ENCODE measurements at places on chromosomes 5 and 9.

DNA sequence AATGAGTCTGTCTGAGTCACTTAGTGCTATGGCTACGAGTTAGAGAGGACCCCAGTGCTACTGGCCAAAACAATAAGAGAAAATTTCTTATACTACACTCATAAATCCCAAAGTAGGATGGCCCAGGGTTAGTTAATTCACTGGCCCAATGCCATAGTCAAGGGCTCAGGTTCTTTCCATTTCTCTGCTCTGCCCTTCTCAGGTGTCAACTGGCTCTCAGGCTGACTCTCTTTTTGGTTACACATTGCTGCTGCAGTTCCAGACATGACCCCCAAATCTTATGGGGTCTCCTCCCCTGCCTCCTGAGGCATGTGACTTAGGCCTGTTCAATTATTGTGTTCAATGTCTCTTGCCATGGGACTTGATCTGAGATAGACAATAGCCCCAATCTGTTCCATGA, 70.4 kb downstream of the ARHGEF37 start:
- no peak for DNase-seq

DNA sequence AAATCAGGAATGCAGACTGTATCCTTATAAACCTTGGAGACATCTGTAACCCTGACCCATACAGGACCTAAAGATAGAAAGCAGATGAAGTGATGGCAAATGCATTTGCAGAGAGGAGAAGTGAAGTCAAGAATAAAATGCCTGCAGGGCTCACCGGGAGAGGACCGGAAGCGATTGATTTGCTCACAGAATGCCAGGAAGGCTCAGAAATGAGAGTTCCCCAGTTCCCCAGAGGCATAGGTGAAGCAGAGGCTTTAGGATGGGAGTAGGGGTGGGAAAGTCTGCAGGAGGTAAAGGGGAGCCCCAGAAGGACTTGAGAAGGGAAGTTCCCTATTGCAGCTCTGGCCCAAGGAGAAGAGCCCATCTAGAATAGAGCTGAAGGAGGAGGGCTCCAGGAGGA, 63.9 kb upstream of the TNFAIP8 start:
- no peak for DNase-seq

DNA sequence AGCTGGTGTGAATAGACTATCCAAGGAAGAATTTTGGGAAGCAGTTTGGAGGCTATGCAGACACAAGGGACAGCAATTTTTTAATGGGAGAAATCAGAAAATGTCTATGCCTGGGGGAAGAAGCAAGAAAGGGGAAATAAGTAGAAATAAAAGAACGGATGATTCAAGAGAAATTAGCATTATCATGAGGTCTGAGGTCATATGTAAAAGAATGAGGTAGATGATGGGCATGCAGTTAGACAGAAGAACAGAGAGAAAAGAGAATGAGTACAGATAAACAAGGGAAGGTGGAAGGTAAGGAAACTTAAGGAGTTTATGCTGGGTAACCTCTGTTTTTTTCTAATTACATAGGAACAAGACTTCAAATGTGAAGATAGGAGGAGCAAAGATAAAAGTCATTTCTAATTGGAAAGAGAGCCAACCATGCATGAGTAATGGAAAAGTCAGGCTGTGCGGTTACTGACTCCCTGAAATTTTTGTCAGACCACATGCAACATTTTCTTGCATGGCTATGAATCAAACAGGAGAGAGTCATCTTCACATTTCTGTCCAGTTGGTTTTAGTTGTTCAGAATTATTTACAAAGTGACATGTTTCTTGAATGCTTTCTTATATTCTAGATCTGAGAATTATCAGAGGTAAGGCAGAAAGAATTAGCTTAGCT, 101.0 kb upstream of the PIK3R1 start:
- peak; percentile 87 for DNase-seq

DNA sequence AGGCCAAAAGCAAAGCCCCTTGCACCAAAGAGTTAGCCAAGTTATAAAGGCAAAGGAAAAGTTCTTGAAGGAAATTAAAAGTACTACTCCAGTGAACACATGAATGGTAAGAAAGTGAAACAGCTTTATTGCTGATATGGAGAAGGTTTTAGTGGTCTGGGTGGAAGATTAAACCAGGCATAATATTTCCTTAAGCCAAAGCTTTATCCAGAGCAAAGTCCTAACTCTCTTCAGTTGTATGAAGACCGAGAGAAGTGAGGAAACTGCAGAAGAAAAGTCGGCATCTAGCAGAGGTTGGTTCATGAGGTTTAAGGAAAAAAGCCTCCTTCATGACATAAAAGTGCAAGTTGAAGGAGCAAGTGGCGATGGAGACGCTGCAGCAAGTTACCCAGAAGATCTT, 3.1 kb upstream of the NUDT12 start:
- DNase-seq: no peak

- DNase-seq: no peak
These were observed 255.7 kb upstream of the RGMB start for GRCh38 chr5:98517560-98518366.

DNA sequence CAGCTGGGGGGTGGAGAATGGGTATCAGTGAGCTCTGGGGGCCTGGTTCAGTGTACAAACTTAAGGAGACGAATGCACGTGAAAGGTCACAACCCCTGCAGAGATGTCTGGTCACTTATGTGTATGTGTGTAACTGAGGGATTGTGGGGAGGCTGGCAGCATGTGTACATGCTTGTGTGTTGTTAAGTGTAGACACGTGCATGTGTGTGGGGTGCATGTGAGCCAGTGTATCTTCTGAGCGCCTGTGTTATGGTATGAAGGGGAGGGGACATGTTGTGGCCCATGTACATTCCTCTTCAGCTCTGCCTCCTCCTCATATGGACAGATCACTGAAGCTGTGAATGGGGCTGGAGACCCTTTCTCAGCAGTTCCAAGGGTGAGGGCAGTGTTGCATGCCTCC, 2.0 kb downstream of the TMEM8B start:
- no peak for DNase-seq

GRCh38 chr5:123036391-123037103, at the start of gene PPIC:
Gene PPIC, minus strand, starts transcription at chr5:123036725. Its CDS starts 100 bp downstream, at chr5:123036625.
- peak; percentile 56 for DNase-seq

DNA sequence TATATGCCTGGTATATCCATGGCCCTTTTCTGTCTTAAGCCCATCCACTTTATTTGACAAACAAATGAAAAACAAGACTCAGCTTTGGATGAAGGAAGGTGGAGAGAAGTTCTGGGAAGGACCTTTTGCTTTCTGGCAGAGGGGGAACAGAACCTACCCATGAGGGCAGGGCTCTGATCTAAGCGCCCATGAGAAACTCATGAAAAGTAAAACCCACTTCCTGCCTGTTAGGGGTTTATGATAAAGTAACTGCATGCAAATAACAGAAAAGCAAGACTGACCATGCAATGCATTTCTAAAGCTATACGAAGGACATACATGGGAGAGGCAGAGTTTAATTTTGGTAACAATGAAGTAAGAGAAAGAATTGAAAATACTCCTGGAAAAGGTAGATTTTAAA, 181.9 kb upstream of the ADRA1B start:
- DNase-seq: no peak

GRCh38 chr5:117209479-117209878, 634.9 kb upstream of the SEMA6A start:
- DNase-seq: no peak

DNA sequence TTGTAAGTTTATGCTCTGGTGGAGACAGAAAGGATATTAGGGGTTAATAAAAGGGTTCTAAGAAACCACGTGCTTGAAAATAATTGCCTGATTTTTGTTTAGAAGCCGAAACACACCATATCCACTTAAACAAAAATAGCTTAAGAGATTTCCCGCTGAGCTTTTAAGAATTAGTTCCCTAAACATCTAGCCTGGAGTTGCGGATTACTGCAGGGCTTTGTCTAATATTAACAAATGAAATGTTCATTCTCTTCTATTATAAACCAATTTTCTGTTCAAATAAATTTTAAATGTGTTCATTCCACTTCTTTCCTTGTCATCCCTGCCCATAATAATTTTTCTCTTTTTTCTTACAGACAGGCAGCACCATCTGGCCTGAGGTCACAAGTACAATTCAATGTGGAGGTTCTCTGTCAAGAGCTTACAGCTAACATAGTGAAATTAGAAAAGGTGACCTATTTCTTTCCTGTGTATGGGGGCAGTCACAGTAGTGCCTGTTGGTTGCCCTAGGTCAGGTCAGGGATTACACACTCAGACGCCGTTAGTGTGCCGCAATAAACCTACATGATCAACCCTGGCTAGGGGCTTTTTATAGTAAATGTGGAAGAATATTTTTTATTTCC, 65.3 kb downstream of the GRAMD2B start:
- DNase-seq: no peak

- DNase-seq: no peak
These were observed at the start of gene SV2C for GRCh38 chr5:76082772-76083554. Gene SV2C, plus strand, starts transcription at chr5:76083383. Its CDS starts 48,368 bp downstream, at chr5:76131751.

DNA sequence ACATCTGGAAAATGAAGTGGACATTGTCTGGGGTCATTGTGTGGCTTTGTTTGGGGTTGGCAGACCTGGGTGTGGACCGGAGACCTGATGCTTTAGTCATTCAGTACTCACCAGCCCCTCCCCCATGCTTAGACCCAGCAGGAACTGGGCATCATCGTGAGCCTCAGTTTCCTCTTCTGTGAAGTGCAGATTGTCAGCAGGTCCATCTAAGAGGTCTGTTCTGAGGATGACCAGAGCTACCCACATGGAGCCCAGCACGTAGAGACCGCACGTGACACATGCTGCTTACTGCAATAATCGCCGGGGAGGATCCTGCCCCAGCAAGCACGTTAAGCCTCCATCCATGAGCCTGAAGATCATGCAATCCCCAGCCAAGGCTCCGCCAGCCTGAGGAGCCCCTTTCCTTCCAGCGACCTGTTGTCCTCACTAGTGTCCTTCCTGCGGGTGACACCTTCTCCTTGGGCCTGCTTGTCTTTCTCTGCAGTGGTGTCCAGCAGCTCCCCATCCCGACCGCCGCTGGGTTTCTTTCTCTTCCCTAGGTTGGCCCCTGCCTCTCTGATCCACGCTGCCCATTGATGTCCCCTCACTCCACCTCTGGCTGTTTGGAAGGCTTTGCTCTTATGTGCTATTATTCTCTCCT, 26.7 kb upstream of the IRX4 start:
- DNase-seq: no peak

- no peak for DNase-seq
These were observed 144.1 kb downstream of the CETN3 start for GRCh38 chr5:90265545-90265857.

- no peak for DNase-seq
These were observed 154.1 kb downstream of the NTRK2 start for GRCh38 chr9:84823421-84824271.

- DNase-seq: no peak
These were observed 225.5 kb upstream of the ELAVL2 start for GRCh38 chr9:24051587-24051986.

DNA sequence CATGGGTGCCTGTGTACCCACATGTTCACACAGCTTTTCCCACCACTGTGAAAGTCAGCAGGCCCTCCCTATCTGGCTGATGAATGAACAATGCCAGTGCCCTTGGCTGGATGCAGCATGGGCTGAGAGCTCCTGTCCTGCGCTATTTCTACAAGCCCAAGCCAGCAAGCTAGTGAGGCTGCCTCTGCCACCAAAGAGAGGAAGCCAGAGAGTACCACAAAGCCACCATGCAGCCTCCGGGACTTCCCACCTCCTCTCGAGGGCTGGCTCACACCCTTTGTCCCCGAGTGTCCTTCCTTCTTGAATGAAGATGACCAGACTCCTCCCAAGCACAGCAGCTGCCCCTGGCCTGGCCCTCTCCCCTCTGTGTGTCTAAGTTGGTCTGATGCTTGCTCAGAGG, 76.5 kb downstream of the SH3PXD2B start:
- no peak for DNase-seq

- DNase-seq: no peak
These were observed 4.0 kb downstream of the CTNNA1 start for GRCh38 chr5:138757061-138757776.

- DNase-seq: no peak
These were observed 315.0 kb downstream of the EDIL3 start for GRCh38 chr5:84069608-84070179.

DNA sequence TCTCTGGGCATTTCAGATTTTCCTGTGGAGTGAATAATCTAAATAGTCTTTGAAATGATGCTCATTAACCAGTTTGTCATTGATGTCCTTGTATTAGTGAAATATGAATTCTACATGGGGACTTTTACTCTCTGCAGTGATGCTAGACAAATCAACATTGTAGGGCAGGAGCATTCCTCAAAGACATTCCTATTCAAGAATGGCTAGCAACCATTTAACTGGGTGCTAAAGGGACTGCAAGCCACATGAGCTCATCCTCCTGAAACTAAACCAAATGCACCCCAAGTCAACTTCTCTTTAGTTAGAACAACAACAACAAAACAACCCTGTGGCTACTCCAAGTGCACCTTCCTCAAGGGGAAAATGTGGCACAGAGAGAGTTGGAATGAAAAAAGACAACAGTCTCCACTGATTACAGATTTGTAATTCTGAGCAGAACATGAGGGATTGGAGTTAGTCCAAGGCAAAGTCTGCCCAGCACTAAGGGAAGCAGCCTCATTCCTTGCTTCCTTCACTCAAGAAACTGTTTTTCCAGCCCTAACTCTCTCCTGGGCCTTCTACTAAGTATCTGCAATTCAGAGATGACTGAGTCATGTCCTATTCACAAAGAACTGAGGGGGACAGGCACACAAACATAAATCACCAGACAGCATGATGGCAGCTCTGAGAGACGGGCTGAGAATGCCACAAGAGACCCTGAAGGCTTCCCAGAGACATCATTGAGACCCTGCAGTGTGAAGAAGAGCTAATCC, 82.0 kb upstream of the WWC1 start:
- no peak for DNase-seq

DNA sequence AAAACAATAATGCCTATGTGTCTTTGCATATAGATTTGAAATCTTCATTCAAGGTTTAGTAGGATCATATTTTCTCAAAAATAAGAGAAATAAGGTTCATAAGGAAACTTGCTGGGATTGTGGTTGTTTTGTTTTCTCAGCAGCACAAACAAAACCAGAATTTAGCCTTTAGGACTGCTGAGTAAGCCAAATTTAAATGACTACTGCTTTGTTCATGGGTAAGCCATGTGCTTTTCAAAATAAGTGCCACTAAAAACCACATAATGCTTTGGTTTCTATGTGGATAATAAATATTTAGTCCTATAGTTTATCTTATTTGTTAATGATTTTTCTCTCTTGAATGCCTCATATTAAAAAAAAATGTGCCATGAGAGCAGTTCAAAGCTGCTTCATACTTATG, 38.8 kb downstream of the PTCD2 start:
- no peak for DNase-seq

DNA sequence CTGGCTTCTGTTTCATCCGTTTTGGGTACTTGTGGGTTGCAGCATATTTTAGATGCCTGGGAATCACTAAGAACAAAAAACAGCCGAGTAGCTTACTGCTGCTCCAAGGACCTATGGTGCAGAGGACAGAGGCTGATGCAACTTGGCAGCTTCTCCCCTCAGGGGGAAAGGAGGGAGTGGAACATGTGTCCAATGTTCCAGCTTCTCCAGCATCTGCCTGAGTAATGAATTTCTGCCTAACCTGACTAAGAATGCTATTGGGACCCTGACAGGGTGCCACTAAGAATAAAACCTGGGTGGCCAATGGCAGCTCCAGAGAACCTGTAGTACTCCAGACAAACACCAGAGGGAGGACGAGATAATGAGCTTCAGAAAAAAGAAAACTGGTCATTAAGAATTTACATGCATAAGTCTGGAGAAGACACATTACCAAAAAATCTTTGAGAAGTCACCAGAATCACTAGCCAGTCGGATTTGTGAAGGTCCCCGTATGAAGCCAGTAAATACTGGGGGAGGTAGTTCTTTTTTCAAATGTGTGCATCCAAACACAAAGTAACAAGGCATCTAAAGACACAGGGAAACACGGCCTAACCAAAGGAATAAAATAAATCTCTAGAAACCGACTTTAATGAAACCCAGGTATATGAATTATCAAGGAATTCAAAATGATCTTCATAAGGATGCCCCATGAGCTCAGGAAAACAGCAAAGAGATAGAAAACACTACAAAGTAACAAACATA, 293.5 kb downstream of the HINT1 start:
- DNase-seq: no peak
